ENCODE measurements at places on chromosomes 5 and 9. TPM values are rescaled to one million over a fixed set of nuclear protein-coding genes. Genes with fewer than 3 reads are reported as not detected.

GRCh38 chr9:353077-353476, 138.4 kb downstream of the DOCK8 start:
- no peak for DNase-seq

GRCh38 chr5:180154821-180155364, 54.1 kb downstream of the RASGEF1C start:
- no peak for DNase-seq

The PCDHGB5 gene
- 3.8 TPM for total RNA-seq

The FCN1 gene
- total RNA-seq = 15.0 TPM

GRCh38 chr9:133360400-133361393, 4.3 kb downstream of the SURF2 start:
- DNase-seq = no peak

Measured in liver (tissue), 10 donors.